ENCODE measurements at places on chromosomes 4 and X.

DNA sequence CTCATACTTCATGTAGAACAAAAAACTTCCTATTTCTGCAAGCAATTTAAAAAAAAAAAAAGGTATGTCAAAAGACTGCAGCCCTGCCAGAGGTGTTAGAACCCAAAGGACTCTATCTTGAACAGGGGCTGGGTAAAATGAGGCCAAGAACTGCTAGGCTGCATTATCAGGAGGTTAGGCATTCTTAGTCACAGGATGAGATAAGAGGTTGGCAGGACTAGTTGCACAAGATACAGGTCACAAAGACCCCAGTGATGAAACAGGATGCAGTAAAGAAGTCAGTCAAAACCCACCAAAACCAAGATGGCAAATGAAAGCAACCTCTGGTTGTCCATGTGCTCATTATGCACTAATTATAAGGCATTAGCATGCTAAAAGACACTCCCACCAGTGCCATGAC, 104.1 kb downstream of the ANOS1 start:
- no peak for DNase-seq

GRCh38 chrX:121579016-121579760, 531.8 kb downstream of the GLUD2 start:
- DNase-seq = no peak

DNA sequence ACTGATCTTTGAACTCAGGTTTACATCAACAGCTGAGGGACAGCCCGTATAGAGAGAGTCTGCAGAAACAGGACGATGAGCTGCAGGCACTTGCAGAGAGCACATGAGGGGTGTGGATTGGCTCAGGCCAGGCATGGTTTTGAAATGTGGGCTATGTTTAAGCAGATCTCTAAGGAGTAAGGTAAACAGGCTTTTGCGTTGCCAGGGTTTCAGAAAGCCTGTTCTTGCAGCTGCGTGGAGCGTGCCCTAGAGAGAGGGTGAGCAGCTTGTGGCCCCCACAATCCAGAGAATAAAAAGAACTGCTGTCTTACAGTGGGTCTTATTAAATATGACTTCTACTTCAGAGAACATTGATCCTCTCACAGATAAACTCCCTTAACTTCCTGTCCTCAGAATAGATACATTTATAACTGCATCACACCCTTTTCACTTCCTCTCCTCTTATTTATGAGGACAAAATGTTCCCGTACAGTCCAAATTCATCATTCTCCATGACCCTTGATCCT, 64.1 kb downstream of the TMA16 start:
- no peak for DNase-seq

- no peak for DNase-seq
Observed at GRCh38 chrX:148609515-148610327, 109.3 kb downstream of the AFF2 start.

DNA sequence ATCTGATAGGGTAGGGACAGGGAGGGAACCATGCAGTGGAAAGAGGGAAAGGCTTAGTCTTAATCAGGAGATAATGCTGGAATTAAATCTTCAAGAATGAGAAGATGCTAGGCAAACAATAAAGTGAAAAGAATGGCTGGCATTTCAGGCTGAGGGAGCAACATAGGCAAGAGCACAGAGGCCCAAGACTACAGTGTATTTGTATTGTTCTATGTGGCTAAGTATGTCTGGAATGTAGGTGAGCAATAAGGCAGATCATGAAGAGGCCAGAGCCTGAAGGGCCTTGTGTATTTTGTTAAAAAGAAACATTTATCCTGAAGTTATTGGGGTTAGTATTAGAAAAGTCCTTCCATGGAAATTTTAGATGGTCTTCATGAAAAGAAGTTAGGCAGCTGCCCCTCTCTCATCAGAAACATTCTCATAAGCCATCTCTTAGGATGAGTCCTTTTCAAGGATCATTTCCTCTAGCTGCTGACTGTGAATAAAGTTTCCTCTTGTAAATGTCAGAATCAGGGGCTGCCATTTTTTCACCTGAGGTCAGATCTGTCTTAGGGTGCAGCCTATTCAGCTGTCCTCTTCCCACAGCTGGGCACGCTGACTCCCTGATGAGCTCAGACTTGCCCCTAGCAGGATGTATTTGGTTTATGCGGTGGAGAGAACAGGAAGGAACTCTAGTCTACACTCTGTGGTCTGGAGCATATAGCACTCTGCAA, 46.3 kb downstream of the ATP10D start:
- no peak for DNase-seq

- peak; percentile 20 for DNase-seq
Observed at GRCh38 chrX:15202454-15203177, 67.3 kb downstream of the ASB9 start.

- peak; percentile 76 for DNase-seq
Observed at GRCh38 chr4:151486168-151486567, 77.2 kb downstream of the FHIP1A start.

DNA sequence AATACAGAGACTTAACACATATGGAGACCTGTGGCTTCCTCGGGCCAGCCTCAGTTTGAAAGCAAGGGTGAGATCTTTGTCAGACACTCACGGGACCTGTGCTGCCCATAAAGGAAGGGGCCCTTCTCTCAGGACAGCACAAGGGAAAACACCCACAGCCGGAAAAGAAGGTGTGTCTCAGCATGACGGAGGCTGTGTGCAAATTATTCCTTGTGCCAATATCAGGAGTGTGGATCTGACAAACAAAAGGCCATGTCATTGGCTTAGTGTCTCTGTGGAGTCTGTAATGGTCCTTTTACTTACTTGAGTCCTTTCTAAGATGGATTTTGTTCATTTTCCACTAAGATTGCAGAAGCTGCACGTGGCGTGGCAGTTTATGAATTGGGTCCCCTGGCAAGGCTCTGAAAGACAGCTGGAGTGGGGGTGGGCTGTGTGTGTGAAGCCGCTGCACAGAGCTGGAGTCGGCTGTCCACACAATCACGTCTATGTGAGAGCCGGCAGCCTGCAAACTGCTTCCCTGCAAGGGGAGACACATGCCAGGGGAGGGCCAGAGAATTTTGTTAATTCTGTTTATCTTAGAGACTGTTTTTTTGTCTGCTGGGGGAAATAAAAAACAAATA, 1.9 kb downstream of the ENPP6 start:
- DNase-seq = no peak

- no peak for DNase-seq
Observed at GRCh38 chr4:7206385-7206784, 14.0 kb downstream of the SORCS2 start.

DNA sequence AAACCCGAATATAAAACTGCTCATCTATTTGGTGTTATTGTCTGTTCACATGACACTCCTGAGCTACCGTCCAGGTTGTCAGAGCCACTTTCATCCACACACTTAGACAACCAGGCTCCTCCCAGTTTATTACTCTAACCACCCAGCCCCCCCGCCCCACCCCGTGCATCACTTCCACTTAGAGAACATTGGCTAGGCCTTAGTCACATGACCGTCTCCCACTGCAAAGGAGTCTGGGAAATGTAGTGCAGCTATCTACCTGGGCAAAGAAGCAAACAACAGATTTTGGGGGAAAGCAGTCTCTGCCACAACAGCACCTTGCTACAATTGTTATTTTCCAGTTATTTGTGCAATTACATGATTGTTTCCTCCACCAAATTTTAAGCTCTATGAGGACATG, 57.6 kb upstream of the RBPJ start:
- no peak for DNase-seq

DNA sequence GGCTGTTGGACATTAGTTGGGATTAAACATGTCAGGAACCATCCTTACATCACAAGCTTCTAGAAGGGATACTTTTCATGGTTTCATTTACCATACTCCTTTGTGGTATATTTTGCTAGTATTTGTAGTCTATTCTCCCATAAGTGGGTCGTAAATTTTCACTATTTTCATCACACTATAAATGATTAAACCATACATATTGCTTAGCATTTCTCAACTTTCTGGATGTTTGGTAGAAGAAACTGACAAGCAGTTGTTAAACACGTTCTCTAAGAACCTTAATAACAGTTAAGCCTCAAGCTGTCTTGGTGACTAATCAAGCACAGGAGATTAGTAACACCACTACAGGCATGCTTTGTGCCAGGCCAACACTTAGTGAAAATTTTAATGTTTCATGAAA, 375.5 kb downstream of the NAF1 start:
- DNase-seq = no peak

DNA sequence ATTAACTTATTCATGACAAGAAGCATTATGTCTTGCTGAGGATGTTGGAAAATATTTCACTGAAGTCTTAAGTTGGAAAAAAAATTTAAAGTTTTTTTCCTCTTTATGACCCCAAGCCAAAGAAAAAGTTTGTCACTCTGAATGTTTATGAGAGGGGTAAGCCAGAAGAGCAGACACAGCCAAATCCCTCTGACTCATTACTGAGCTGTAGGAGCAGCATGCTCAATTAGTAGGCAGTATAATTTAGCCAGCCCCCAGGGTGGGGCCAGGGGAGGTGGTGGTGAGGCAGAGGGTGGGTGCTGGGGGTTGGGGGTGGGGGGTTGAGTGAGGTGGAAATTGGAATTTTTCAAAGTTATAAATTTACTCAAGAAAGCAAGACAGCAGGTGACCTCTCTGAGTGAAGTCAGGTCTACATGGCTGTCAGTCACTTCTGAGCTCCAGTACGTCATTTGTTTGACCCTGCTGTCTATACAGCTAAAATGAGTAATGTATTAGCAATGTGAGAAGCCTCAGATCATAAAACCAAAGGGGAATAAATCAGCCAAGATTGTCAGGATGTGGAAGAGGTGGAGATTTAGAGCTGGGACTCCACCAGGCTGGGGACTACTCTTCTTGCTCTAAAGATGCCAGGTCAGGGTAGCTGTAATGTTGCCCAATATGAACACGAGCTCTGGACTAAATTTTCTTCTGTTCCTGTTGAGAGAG, 98.8 kb upstream of the NDP start:
- DNase-seq = no peak

DNA sequence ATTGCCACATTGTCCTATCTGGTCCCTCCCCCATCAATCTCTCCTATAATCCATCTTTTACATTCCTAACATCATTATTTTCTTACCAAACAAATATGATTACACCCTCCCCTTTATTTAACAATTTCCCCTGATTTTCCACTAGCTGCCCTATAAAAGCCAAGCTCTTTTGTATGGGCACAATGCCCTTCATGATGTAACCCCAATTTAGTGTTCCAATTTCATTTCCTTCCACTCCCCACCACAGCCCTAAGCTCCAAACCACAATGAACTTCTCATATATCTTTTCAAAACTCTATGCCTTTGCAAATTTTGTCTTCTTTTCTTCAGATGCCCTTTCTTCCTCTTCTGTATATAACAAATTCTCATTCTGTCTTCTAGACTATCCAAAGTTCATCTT, 39.5 kb upstream of the PTPN13 start:
- no peak for DNase-seq

DNA sequence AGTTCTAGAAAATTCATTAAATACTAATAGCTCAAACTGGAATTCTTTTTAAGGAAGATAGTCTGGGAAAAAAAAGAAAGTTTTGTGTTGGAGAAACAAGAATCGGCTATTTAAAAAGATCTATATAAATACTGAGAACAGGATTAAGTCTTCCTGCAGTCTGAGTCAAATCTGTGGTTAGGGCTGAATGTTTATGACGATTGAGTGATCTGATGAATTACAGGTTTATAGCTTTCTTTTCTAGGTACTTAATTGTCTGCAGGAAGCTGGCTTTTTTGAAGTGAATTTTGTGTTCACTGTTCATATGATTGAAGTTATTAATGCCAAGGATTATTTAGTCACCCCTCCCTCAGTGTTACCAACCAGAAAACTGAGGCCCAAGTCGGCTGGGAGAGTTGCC, 42.2 kb downstream of the TLL1 start:
- DNase-seq = no peak

GRCh38 chr4:185662030-185662778, 126.9 kb upstream of the PDLIM3 start:
- no peak for DNase-seq

DNA sequence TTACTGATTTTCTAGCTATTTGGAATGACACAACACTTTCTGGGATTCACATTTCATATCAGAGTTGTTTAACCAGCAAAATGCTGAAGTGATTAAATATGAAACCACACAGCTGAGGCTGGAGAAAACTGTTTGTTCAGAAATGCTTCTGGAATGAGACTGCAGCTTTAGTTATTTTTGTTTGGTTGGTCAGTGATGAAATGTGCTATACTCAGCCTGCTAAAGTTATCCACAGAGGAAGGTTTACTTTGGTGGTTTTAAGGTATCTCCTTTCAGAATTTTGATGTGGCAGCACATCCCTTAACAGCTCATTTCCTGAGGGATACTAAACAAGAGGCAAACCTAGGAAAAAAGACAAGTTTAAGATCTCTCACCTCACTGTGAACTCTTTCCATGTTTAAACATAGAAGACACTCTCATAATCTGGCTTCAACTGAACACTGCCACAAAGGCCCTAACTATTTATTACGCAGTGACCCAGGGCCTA, 106.6 kb upstream of the PDE5A start:
- peak; percentile 93 for DNase-seq

DNA sequence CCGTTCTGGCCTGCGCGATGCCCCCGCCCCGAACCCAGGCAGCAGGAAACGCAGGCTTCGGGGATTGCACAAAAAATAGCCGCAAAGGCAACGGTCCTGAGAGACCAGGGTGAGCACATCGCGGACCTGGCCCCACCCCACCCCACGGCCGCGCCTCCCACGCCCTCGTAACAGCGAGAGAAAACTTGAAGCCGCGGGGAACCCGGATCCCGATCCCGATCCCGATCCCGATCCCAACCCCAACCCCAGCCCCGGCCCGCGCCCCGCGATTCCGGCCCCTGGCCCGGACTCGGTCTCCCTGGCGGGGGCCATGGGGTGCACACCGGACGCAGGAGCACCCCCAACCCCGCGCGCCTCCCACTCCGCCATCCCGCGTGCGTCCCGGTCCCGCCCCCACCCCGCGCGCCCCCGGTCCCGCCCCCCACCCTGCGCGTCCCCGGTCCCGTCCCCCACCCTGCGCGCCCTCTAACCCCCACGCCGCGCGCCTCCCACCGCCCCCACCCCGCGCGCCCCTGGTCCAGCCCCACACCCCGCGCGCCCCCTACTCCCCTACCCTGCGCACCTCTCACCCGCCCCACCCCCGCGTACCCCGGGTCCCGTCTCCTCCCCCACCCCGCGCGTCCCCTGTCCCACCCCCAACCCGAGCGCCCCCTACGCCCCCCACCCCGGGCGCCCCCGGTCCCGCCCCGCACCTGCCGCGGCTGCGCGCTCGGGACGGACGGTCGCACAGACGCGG, 29.0 kb downstream of the NOP14 start:
- no peak for DNase-seq

GRCh38 chr4:70945046-70945445, 42.9 kb downstream of the MOB1B start:
- no peak for DNase-seq

DNA sequence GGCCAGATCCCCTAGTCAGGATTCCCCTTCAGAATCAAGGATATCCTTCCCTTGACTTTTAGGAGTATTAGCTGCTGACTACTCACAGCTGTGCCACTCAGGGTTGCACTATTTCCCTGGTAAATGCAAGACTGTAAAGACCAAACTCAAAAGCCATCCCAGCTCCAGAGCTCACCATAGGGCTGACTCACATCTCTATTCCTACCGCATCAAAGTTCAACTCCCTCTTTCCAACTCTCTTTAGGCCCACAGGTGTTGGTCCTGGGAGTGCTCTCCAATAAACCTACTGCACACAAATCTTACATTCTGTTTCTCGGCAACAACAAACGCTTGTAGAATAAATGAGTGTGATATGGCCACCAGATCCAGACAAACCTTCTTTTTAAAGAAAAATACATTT, 109.6 kb downstream of the PPP3CA start:
- DNase-seq = no peak

- no peak for DNase-seq
Observed at GRCh38 chr4:152258391-152258790, 277.5 kb downstream of the FBXW7 start.

Data from AG09309 (cell line).